ENCODE measurements at places on chromosomes 12 and 14. TPM values are rescaled to one million over a fixed set of nuclear protein-coding genes. Genes with fewer than 3 reads are reported as not detected.
A peak's percentile ranks its signal among the peaks of the same experiment; 100 is the strongest.

- no peaks in the 10 kb centered on the region for H3K4me1 ChIP-seq
- no peaks in the 10 kb centered on the region for H3K27me3 ChIP-seq
- H3K27ac ChIP-seq, result no peak overlapping the region
- no peak for DNase-seq
- H3K36me3 ChIP-seq, result no peaks in the 10 kb centered on the region
Observed at GRCh38 chr14:75553761-75554364, 24.6 kb upstream of the FLVCR2 start.

DNA sequence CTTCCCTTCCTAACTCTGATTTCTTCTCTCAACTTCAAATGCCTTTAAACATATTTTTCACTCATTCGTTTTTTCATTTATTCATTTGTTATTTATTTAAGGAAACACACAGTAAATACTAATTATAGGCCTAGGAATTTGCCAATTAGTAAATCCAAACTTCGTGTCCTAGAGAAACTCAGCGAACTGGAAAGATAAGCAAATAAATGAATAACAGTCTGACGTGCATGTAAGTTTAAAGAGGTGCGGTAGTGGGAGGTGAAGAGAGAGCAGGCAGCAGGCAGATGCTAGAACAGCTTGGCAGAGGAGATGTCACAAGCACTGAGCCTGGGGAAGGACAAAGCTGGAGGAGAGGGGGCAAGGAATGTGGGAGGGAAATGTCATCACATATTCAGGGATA is 228.2 kb downstream of the DPY19L2 start:
- no peak overlapping the region for H3K4me3 ChIP-seq
- H3K4me1 ChIP-seq, result no peaks in the 10 kb centered on the region
- H3K27ac ChIP-seq, result no peak overlapping the region

GRCh38 chr14:91254461-91254860 is 10.0 kb upstream of the GPR68 start:
- H3K27me3 ChIP-seq, result no peaks in the 10 kb centered on the region
- H3K36me3 ChIP-seq, result no peaks in the 10 kb centered on the region
- no peak for DNase-seq
- peak overlapping the region; percentile 18 for H3K27ac ChIP-seq

DNA sequence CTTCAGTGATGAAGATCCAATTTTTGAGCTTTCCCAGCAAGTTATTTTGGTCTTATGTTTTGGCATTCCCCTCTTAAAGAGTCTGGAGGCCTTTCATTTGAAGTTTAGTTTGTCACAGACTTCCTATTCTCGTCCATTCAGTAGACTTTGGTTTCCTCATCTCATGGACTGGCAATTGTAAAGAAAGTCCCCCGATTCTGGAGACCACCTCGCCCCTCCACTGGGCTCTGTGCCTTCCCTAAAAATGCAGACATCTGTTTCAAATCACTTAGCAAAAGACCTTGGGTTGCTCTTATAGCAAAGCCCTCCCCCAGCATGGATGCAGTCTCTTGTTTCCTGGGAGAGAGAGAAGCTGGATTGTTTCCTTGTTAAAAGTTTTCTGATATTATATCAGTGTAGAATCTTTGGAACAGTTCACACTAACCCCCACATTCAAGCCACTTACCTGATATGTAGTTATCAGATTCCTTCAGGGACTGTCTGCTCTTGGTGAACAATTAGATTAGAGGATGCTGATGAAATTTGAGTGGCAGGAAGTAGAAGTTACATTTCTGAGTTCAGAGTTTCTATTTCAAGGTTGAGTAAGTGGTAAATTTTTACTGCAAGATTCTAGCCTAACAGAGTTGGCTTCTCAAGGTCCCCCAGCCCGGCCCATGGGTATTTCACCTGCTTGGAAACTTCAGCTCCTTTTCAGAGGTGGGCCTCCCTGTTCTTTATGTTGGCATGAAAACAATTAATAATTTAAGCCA is 56.3 kb downstream of the PLXNC1 start:
- no peak for DNase-seq
- H3K27ac ChIP-seq, result peak overlapping the region; percentile 48
- no peak overlapping the region for H3K4me3 ChIP-seq
- no peaks in the 10 kb centered on the region for H3K36me3 ChIP-seq

GRCh38 chr14:90491221-90491885 is 94.5 kb downstream of the CALM1 start:
- H3K4me3 ChIP-seq, result no peak overlapping the region
- H3K27ac ChIP-seq, result no peak overlapping the region
- H3K4me1 ChIP-seq, result peaks cover 31% of the 10 kb centered on the region
- peak; percentile 84 for DNase-seq
- no peaks in the 10 kb centered on the region for H3K36me3 ChIP-seq

GRCh38 chr12:10268037-10268436 is 39.6 kb upstream of the KLRD1 start:
- no peak for DNase-seq
- no peak overlapping the region for H3K4me3 ChIP-seq
- no peaks in the 10 kb centered on the region for H3K27me3 ChIP-seq

- H3K27ac ChIP-seq, result no peak overlapping the region
- no peak for DNase-seq
- H3K4me3 ChIP-seq, result no peak overlapping the region
- H3K4me1 ChIP-seq, result no peaks in the 10 kb centered on the region
Observed at GRCh38 chr12:13227191-13227590, 30.7 kb downstream of the EMP1 start.

GRCh38 chr12:130080205-130080604 is 82.1 kb upstream of the FZD10 start:
- no peak overlapping the region for H3K27ac ChIP-seq
- no peak for DNase-seq
- H3K4me1 ChIP-seq, result no peaks in the 10 kb centered on the region
- no peaks in the 10 kb centered on the region for H3K36me3 ChIP-seq
- peaks cover 20% of the 10 kb centered on the region for H3K27me3 ChIP-seq

- H3K36me3 ChIP-seq, result no peaks in the 10 kb centered on the region
- peak overlapping the region; percentile 80 for H3K27ac ChIP-seq
- DNase-seq, result peak; percentile 34
- H3K4me1 ChIP-seq, result peaks cover 21% of the 10 kb centered on the region
- no peak overlapping the region for H3K4me3 ChIP-seq
Observed at GRCh38 chr12:5076761-5077160, 33.1 kb downstream of the KCNA5 start.

GRCh38 chr14:104521816-104522745 is 57.5 kb upstream of the C14orf180 start:
- H3K36me3 ChIP-seq, result no peaks in the 10 kb centered on the region
- H3K27me3 ChIP-seq, result no peaks in the 10 kb centered on the region
- DNase-seq, result no peak
- no peak overlapping the region for H3K4me3 ChIP-seq
- H3K4me1 ChIP-seq, result no peaks in the 10 kb centered on the region

GRCh38 chr12:112942572-112942971 is 4.3 kb downstream of the OAS3 start:
- no peaks in the 10 kb centered on the region for H3K27me3 ChIP-seq
- no peak overlapping the region for H3K4me3 ChIP-seq
- no peak for DNase-seq
- H3K4me1 ChIP-seq, result peaks cover 10% of the 10 kb centered on the region
- H3K36me3 ChIP-seq, result no peaks in the 10 kb centered on the region

- no peak overlapping the region for H3K4me3 ChIP-seq
- no peaks in the 10 kb centered on the region for H3K27me3 ChIP-seq
- DNase-seq, result peak; percentile 66
- H3K36me3 ChIP-seq, result no peaks in the 10 kb centered on the region
- H3K4me1 ChIP-seq, result peaks cover 76% of the 10 kb centered on the region
Observed at GRCh38 chr14:68937471-68938270, 41.4 kb downstream of the ACTN1 start.

DNA sequence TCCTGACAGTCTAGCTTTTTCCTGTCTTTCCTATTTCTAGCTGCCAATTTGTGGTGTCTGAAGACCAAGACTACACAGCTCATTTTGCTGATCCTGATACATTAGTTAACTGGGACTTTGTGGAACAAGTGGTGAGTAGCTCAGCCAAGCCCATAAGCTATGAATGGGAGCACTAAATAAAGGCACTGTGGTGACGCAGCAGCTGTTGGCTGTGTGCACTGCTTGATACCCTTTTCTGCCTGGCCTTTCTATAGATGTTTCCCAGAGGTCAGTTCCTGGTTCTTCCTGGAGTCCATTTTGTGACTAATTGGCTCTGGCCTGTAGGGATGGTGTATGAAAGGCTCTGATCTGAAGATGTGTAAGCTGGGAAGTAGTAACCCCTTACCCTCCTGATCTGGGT is 20.5 kb downstream of the RNF10 start:
- H3K4me3 ChIP-seq, result no peak overlapping the region
- peak overlapping the region; percentile 62 for H3K27ac ChIP-seq
- H3K27me3 ChIP-seq, result no peaks in the 10 kb centered on the region
- peak; percentile 48 for DNase-seq
- peaks cover 86% of the 10 kb centered on the region for H3K36me3 ChIP-seq

DNA sequence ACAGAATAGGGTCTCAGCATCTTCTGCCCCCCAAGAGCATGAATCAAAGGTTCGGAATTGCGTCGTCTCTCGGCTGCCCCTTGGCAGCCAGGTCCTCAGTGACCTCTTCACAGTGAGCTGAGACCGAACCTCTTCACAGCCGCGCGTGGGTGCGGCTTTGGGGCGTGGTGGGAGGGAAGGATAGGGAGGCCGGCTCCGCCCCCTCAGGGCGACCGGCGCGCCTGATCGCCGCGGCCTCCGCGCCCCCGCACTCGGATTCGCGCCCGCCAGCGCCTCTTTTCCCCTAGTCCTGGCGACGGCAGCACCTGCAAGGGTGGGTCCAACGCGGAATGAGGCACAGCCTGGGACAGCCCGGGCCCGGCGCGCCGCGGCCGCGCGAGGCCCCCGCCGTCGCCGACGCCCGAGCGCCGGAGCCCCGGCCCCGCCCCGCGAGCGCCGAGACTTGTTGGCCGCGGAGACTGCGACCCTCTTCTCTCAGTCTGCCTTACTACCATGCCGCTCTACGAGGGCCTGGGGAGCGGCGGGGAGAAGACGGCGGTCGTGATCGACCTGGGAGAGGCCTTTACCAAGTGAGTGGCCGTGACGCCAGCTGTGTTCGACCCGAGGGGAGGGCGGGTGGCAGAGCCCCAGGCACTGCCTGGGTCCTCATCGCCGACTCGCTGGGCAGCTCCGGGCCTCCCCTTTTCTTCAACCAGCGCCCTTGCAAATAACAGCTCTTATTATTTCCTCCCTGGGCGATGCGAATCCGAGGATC is at the start of gene ACTR10:
Gene ACTR10 (plus strand): TSS at position 424 of the 754 bp plus-strand sequence. CDS start 69 bp downstream, at position 493.
- DNase-seq, result peak; percentile 92
- peaks cover 24% of the 10 kb centered on the region for H3K36me3 ChIP-seq
- H3K27me3 ChIP-seq, result no peaks in the 10 kb centered on the region
- H3K27ac ChIP-seq, result peak within 1 kb of the TSS; percentile 94
- H3K4me1 ChIP-seq, result peaks cover 7% of the 10 kb centered on the region
- peak within 1 kb of the TSS; percentile 77 for H3K4me3 ChIP-seq

DNA sequence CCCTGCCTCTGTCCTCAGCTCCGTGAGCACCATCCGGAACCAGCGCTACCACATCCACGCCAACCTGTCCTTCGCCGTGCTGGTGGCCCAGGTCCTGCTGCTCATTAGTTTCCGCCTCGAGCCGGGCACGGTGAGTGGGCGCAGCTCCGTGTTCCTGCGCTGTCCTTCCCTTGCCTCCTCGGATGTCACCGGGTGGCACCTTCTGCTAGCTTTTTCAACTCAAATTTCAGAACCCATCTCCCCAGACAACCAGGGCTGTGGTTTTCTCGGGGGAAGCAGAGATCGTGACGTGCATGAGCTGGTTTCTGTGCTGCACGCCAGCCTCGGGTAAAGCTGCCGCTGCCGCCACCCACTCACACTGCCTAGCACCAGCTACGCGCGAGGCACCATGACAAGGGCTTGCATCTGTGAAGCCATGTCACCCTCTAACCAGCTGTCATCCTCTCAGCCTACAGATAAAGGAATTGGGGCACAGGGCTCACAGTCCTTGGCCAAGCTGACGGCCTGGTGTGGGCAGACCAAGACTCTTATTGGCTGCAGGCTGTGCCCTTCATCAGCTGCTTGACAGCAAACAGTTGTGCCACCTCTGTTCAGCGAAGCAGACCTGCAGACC is 152.1 kb downstream of the ADGRD1 start:
- H3K4me3 ChIP-seq, result no peak overlapping the region
- H3K27ac ChIP-seq, result no peak overlapping the region
- H3K36me3 ChIP-seq, result peaks cover 24% of the 10 kb centered on the region
- no peaks in the 10 kb centered on the region for H3K27me3 ChIP-seq

GRCh38 chr12:50440288-50440687 is 39.6 kb downstream of the LARP4 start:
- H3K27ac ChIP-seq, result no peak overlapping the region
- DNase-seq, result no peak
- H3K36me3 ChIP-seq, result peaks cover 99% of the 10 kb centered on the region
- H3K4me3 ChIP-seq, result no peak overlapping the region

DNA sequence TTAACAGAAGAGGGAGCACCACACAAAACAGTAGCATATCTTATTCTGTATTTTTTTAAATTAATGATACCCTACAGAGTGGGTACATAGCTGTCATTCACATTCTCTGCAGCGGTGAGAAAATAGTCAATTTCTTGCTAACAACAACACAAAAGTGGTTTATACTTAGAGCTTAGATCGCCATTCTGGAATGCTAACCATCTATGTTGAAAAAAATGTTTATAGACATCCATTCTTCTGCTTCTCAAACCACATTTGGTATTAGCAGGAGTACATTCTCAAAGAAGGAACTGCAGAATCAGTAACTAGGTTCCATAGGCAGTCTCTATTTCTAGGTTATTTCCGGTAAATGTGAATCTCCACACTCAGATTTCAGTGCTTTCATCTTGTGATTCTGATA is 185.9 kb downstream of the PPFIA2 start:
- H3K27ac ChIP-seq, result no peak overlapping the region
- H3K36me3 ChIP-seq, result no peaks in the 10 kb centered on the region
- H3K4me3 ChIP-seq, result no peak overlapping the region
- no peaks in the 10 kb centered on the region for H3K4me1 ChIP-seq

GRCh38 chr14:103702497-103703432 is 12.5 kb downstream of the XRCC3 start:
- H3K4me1 ChIP-seq, result peaks cover 56% of the 10 kb centered on the region
- H3K36me3 ChIP-seq, result peaks cover 3% of the 10 kb centered on the region
- no peak overlapping the region for H3K27ac ChIP-seq
- no peaks in the 10 kb centered on the region for H3K27me3 ChIP-seq
- peak; percentile 42 for DNase-seq

The AVPR1A gene
- total RNA-seq, result 2.0 TPM

The SLCO1B3 gene
- total RNA-seq, result not detected

The LMNTD1 gene
- not detected for total RNA-seq

The SLC38A1 gene
- 135 TPM for total RNA-seq

The PCED1B gene
- 9.5 TPM for total RNA-seq

The SLC7A8 gene
- 16.3 TPM for total RNA-seq

The P2RX7 gene
- 3.0 TPM for total RNA-seq
